Bronchial epithelial cell (primary cell): ENCODE measurements at places on chromosomes 6 and 20. TPM values are rescaled to one million over a fixed set of nuclear protein-coding genes. Genes with fewer than 3 reads are reported as not detected.

Gene PRL
- not detected in 2 replicates for total RNA-seq

Gene KCNG1
- 90.6 and 91.1 TPM in 2 replicates for total RNA-seq

Gene KCNK16
- total RNA-seq: not detected in 2 replicates

Gene BPIFB4
- not detected in 2 replicates for total RNA-seq

Gene PTPRT
- total RNA-seq: not detected in 2 replicates

DNA sequence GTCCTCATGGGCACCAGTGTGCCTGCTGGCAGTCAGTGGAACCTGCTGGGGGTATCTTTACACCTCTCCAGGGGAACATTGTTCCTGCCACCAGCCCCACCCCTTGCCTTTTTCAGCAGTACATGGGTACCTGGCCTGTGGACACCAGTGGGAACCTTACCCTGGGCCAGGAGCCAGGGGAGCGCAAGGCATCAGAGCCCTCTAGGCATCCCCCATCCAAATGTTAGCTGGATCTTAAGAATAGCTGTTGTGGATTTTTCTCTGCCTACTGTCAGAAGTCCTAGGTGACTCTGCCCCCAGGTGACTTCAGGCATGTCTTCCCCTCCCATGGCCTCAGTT is 38.8 kb upstream of the ID1 start:
- no peak for DNase-seq

DNA sequence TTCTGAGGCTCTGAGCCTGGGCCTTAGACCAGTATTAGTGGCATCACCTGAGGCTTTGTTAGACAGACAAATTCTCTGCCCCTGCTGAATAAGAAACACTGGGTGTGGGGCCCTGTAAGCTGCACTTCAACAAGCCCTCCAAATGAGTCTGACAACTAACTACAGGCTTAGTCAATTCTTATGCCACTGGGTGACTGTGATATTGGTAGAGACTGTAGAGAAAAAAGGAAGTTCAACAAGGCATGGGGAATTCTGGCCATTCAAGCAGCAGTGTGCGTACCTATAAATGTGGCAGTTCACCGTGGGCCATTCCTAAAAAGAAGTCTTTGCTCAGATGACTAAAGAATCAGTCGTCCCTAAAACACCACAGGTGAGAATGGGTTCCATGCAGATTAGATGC is 82.7 kb downstream of the MDN1 start:
- no peak for DNase-seq

DNA sequence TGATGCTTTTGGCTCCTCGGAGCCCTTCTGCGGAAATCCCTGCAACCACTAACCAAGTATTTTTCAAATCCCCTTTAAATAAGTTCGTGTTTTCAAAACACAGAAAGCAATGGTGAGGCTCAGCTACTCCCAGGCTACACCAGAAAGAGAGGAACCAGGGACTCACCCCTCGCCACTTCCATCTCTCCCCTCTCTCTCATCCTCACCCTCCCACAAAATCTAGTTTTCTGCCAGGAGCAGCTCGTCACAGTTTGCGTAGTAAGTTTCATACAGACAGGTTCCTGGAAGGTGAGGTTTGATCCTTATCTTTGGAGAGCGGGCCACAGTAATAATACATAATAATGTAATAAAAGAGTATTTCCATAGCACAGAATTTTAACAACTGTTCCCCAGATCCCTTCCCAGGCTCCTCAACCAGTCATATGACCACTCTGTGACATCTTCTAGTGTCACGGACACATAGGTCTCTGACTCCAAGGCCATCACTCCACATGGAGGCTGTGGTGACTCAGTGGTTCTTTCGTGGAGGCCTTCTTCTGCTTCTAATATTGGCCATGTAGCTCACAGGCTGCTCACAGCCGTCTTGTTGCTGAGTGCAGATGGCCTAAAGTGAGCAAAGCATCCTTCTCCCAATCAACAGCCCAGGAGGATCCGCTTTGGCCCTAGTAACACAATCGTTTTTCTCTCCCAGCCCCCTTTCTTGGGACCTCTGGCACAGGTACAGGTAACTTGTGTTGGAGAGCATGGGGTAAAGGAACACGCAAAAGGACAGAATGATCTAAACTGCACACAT is 295.7 kb downstream of the CDC5L start:
- no peak for DNase-seq

DNA sequence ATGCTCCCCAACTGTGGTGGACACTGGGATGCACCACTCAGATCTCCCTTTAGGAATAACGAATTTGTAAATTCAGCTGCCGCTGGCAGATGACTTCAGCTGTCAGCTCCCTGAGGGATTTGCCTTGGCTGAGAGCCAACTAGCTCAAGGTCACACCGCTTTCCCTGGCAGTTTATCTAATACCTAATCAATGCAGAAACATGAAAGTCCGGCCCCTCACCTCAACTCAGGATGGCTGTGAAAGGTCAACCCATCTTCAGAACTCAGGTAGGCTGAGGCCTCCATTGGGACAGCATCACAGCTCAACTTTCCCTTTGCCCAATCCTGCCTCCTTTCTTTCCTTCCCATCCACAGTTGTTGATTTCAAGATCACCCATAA is 22.8 kb upstream of the SCGN start:
- DNase-seq: no peak

DNA sequence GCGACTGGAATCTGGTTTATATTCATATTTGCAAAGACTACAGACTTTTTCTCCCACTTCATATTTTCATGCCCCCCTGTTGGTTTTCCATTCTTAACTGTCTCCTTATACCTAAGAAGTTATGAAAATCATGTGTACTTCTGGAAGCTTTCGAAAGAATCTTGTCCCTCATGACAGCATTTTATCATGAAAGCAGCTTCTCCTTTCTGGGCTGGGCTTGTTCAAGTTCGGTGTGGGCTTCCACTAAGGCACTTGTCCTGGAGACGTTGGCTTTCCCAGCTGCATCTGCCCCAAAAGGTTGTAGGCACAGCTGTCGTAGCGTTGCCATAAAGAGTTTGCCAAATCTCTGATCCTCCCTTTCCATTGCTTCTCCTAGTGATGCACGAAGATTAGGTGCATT is 56.5 kb downstream of the RPRD1B start:
- no peak for DNase-seq
